ENCODE measurements at places on chromosomes 3 and 15.

DNA sequence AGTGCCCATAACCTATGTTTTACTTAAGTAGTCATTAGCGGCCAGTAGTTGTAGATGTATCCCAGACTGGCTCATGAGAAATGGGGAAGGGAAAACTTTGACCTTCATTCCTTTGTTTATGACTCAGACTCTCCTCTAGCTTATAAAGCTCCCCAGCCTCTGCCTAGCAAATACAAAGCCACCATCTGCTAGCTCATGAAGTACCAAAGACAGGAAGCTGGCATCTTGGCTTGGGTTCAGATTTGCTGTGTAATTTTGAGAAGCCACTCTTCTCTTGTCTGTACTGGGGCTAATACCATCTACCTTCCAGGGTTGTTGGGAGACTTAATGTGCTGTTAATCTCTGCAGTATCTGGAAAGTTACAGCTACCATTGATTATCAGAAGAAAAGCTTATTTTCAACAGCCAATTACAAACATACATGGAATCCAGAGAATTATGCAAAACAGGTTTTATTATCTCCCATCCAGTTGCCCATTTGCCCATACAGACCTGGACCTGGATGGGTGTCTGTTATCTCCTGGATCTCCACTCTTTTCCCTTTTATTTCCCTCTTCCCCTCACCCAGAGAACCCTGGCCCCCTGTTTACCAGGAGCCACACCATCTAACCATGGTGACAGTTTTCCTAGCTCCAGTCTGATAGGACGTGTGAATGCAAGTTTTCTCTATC, 153.8 kb downstream of the SEMA6D start:
- peak; percentile 50 for DNase-seq

GRCh38 chr3:29936766-29937165, 655.9 kb downstream of the RBMS3 start:
- no peak for DNase-seq

- DNase-seq = peak; percentile 24
Observed at GRCh38 chr3:183254487-183255347, 1.7 kb downstream of the B3GNT5 start.

GRCh38 chr3:158097593-158098308, 8.5 kb downstream of the SHOX2 start:
- DNase-seq = peak; percentile 79

DNA sequence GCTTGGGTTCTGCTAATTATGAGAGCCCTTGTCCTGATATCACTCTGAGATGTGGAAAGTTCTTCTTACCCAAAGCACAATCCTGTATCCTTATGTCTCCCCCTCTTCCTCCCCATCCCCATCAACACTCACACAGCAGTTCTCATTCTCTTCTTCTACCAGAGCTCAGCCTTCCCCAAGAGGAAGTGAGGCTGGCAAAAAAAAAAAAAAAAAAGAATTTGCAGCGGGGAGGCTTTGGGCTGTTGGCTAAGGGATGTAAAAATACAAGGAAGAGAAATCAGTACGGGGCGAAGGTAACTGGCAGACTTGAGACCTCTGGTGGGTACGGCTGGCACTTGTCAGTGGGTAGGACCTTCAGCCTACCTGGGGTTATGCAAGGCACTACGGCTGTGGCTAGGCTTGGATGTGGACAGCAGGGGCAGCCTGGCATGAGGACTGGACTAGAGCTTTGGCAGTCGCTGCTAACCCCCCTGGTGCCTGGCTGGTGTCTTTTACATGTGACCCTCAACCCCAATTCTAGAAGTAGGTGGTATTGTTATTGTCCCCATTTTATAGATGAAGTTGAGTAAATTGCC, 5.4 kb downstream of the VIPR1 start:
- DNase-seq = peak; percentile 52

GRCh38 chr15:79863886-79864285, 32.9 kb downstream of the MTHFS start:
- DNase-seq = no peak

GRCh38 chr3:100105501-100105900, 8.8 kb downstream of the FILIP1L start:
- peak; percentile 50 for DNase-seq

GRCh38 chr15:80580106-80580505, 115.0 kb upstream of the ABHD17C start:
- DNase-seq = peak; percentile 59

- no peak for DNase-seq
Observed at GRCh38 chr15:58752716-58753115, 3.2 kb upstream of the ADAM10 start.

- DNase-seq = no peak
Observed at GRCh38 chr15:88491158-88491557, 23.6 kb downstream of the MRPS11 start.

GRCh38 chr3:187958432-187959003, 195.4 kb upstream of the LPP start:
- DNase-seq = peak; percentile 43

GRCh38 chr3:149790268-149790667, 2.1 kb downstream of the ANKUB1 start:
- DNase-seq = no peak

- no peak for DNase-seq
Observed at GRCh38 chr15:37221671-37222145, 121.4 kb upstream of the MEIS2 start.

DNA sequence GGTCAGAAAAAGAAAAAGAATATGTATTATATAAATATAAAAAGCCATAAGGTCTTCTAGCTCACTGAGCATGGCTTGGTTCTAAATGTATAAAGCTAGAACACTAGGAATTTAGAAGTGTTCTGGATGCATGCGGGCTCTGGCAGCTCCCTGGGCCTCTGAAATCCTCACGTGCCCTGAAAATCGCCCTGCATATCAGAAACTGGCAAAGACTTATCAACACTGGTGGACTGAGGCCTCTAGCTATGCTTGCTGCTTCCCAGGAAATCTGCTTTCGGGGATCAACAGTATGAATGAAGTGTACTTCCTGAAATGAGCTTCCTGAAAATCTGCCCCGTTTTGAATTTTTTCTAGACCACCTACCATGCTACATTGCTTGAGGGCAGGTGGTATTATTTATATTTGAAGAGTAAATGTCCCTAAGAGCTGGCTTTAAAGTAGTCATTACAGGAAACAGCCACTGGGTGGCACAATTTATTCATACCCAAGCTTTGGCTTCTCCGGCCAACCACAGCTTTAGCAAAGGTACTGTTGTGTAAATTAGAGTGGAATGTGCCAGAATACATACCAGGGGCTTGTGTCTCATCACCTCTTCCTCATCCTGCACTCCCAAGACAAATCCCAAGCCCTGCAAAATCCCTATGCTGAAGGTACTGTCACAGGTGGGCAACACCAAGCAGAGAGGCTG, 17.7 kb downstream of the CRTAP start:
- peak; percentile 38 for DNase-seq

GRCh38 chr3:42652611-42653302, 740 bp upstream of the ZBTB47 start:
- DNase-seq = peak; percentile 84

DNA sequence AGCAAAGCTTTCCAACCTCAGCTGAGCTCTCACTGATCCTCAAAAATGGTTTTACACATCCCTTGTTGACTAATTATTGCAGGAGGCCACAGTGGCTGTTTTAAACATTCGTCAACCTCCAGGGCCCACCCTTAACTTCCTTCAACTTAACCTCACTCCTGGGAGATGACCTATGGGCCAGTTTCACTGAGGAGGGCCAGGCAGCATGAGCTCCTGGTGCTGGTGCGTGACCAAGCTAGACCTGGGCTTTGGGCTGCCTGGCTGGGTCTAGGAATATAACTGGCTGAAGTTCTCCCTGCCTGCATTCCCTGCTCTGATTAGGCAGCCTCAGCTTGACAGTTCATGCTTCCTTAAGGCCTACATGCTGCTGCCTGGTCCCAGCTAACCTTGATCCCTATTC, 273.7 kb upstream of the ATP11B start:
- DNase-seq = no peak

GRCh38 chr3:4464576-4464975, 2.5 kb downstream of the SUMF1 start:
- DNase-seq = no peak

- no peak for DNase-seq
Observed at GRCh38 chr3:95886616-95887015, 927.8 kb upstream of the EPHA6 start.

DNA sequence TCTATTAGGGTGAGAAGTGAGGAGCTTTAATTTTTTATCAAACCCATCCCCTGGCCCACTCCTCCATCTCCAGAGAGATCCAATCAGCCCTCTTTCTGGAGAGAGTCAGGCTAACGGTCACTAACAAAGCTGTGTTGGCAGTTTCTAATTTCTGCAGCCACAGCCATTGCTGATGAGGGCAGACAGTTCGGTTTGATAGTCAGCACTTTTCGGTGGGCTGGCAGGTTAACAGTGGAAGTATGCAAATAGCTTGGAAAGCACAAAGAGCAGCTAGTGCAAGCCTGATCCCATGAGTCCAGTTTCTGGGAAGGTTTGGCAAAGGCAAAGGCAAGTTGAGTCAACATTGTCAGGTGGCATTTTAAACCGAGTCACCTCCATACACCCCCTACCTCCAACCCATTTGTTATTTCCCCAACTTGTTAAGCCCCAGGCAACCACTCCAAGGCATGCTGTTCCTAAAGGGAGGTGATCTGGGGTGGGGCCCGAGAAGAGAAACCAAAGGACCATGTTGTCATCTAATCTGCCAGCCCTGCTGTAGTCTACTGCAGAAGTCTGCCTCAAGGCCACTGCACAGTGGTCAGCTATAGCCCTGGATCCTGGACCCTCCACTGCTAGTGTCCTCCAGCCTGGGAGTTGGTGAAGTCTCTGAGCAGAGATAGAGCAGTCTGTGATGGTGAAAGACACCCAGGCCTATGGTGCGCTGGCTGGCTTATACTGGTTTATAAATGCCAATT, 1.7 kb downstream of the CCR1 start:
- DNase-seq = no peak

- no peak for DNase-seq
Observed at GRCh38 chr3:172303181-172303580, 145.1 kb downstream of the GHSR start.

DNA sequence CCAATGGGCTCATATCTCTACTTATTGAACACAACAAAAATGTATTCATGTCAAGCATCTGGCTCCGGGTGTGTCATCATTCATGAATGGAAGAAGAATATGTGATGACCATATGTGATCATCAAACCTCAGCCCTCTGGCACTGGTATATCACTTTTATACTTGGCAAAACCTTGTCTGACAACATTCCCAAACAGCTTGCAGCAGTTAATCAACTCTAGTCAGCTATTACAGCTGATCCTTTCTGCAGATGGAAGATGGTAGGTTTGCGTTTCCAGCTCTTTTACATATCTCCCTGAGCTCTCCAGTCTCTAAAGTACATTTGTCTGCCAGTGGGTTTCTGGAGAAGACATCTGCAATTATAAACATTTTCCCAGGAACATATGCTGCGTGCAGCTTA, 6.6 kb downstream of the PLSCR5 start:
- DNase-seq = no peak

DNA sequence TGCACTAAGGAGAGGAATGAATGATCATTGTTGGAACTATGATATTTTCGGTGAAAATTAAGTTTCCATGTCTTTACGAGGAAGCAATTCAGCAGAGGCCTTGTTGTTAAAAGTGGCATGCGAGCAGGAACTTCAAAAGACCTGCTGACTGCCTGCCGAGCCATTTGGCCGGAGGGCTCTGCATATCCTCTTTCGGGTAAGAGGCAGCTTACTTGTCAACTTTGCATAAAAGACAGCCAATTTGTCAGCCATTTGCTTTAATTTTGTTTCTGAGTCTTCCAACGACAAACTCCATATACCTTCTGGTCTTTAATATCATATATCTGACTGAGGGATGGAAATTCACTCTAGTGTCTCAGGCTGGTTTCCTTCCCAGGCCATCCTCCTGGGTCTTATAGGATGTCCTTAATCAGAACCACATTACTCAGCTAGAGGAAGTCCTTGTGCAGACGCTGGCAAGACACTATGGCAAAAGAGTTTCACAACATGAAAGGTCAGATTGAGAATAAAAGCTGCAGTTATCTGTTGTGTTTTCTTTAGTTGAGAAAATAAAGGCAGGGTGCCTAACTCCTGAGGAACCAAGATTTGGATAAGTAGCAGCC, 128.7 kb upstream of the WNT5A start:
- peak; percentile 65 for DNase-seq

DNA sequence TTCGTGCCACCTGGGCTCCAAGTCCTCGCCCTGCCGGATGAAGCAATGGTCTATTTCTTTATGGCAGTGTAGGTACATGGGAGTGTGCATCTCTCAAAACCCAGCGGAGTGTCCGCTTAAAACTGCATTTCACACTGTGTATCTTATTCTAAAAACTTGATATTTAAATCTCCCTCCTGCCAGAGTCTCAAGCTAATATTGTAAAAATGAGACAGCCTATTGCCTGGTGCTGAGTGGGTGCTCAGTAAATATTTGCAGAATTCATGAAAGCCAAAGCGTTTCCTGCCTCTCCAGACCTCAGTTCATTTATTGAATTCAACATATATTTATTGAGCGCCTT, 330 bp upstream of the TBC1D2B start:
- no peak for DNase-seq

DNA sequence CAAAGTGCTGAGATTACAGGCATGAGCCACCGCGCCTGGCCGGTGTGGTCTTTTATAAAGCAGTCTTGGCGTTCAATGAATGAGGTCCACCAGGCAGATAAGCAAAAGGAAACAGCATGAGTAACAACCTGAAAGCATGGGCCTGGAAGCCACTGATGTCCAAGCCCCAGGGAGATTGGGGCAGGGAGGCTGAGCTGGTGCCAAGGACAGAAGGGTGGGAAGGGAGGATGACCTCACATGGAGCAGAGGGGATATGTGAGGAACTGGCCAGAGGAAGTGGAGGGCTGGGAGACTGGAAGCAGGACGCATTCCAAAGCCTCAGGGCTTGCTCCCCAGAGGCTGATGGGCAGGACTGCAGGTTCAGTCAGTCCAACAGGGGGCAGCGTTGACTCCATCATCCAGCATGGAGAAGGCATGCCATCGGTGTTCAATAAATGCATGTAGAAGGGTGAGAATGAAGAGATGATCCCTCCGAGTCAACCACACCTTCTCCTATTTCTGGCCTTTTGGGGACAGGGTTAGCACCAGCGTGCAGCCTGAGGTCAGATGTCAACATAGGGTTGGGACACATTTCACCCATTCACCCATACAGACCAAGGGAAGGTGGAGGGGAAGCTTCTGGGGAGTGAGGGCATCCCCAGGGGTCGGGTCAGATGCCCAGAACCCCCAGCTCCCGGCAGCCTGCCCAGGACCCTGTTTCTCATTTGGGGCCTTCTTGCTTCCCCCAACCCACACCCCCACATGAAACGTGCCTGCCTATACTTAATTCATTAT, 14.8 kb downstream of the MYL3 start:
- peak; percentile 12 for DNase-seq

GRCh38 chr3:13088028-13089006, 15.1 kb upstream of the IQSEC1 start:
- DNase-seq = peak; percentile 83
